LoVo (cell line): ENCODE measurements at places on chromosomes 4 and X.

GRCh38 chr4:109560687-109561461 lies 828 bp downstream of the MCUB start:
- DNase-seq: peak; percentile 39

DNA sequence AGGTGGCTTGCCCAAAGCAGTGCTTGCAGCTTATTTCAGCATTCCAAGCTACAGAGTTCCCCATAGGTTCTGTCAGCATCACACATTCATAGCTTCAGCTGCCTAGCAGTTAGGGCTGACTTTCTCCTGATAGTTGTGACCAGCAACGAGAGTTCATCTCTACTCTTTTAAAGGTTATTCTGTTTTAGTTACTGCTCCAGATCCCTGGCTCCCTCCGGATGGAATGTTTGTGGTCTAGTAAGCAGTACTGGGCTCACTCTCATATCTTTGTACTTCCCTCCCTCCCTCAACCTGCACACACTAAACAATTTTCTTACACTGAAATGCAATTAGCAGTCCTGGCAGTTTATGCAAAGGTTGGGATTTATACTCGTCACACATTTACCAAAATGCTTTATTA lies 43.9 kb downstream of the PTTG2 start:
- no peak for DNase-seq

DNA sequence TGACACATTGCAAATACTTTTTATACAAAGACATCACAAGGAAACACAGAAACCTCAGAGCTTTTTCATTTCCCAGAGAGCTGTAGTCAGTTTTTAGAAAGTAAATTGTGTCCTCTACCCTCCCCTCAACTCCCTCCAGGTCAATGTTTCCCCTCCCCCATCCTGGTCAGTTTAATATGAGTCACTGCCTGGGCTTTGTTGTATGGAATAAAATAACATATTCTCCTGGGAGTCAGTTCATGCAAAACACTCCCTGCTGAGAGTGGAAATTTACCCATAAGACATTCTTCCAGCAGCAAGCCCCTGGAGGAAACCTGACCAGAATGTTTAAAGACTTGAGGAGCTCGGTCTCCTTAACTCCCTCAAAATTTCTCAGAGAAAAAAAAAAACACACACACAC lies 270.1 kb upstream of the LDB2 start:
- DNase-seq: no peak

GRCh38 chr4:1380368-1381151 lies 25.7 kb downstream of the NKX1-1 start:
- DNase-seq: no peak

GRCh38 chr4:183635321-183635720 lies 23.7 kb downstream of the RWDD4 start:
- DNase-seq: no peak

GRCh38 chrX:1465286-1466231 lies 12.8 kb upstream of the ASMTL start:
- no peak for DNase-seq

DNA sequence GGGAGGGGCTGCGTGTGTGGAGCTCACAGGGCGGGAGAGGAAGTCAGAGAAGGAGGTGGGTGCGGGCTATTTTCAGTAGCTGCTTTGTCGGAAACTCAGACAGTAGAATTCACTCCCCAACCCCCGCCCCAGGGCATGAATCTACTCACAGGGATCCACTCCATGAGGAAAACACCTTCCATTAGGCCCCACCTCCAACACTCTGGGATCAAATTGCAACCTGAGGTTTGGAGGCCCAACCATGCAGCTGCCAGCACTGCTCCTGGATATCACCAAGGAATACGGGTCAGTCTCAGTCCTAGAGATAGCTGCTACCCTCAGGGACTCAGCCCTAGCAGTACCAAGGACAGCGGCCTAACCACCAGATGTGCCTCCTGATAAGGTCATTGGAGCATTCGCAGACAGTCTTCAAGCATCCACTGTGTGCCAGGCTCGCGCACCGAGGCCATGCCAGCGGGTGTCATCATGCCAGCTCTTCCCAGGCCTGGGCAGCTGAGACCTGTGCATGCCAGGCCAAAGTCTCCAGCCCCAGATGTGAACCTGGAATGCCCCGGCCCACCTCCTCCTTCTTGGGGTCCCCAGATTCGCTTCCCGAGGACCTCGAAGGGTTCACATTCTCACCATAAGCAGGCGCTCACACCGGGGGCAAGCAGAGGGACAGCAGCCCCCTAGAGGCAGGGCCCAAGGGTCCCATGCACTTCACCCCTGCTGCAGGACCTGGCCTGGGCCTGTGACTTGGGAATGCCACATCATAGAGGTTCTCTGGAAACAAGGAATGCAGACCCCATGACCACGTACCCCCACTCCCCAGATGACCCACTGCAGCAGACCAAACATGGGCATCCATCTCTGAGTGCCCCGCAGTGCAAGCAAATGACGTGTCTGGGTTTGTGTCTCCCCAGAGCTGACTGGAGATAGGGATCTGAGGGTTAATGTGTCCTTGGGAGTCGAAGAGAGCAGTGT lies 102.3 kb downstream of the ADRA2C start:
- DNase-seq: no peak

DNA sequence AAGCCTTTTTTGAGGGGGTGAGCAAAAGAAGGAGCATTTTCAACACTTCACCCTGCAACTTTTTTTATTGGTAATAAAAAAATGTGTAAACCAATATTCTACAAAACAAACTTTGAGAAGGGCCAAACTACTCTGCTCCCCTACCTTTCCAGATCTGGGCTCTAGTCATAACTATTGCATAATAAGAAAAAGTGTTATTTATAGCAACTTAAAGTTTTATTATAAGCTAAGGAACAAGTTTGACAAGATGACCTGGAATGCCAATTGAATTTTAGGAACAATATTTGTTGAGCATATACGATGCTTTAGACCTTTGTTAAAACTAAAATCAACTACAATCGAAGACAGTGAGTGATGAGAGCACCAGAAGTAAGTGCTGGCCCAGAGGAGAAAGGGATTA lies 409.6 kb downstream of the IL15 start:
- no peak for DNase-seq

DNA sequence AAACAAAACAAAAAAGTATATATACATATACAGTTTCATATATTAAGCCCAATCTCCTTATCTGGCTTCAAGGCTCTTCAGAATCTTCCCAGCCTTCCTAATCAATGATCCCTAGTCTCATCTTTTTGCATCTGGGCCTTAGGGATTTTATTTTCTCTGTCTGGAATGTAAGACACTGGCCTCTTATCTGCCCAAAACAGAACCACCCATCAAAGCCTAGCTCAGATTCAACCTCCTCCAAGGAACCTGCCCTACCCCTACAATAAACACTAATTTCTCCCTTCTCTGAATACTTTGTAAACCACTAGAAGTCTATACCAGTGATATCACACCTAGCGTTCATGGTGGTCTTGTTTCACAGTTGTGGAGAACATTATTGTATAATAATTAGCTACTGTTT lies 23.2 kb upstream of the GAB1 start:
- DNase-seq: no peak

DNA sequence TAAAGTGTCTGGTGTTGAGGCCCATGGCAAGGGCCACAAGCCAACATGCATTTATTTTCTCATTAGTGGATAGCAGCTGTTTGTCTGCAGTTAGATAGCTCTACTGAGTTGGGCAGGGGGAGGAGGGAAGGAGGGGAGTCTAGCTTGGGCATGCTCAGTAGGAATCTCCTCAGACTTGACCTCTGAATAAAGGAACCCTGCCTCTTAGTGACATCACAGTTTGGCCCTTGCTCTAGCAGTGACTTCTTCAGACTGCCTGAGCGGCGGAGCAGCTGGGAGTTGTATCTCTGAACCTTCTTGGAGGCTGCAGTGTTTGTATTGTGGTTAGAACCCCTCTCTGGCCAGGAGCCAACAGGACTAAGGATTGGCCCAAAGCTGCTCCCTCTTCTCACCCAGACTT lies 57.4 kb downstream of the BCORL1 start:
- no peak for DNase-seq

GRCh38 chr4:138815811-138816210 lies 199.8 kb upstream of the NOCT start:
- no peak for DNase-seq

- no peak for DNase-seq
Measured at GRCh38 chrX:20224814-20225487, 41.8 kb downstream of the RPS6KA3 start.

GRCh38 chr4:136741468-136741867 lies 790.8 kb downstream of the PCDH18 start:
- DNase-seq: no peak

DNA sequence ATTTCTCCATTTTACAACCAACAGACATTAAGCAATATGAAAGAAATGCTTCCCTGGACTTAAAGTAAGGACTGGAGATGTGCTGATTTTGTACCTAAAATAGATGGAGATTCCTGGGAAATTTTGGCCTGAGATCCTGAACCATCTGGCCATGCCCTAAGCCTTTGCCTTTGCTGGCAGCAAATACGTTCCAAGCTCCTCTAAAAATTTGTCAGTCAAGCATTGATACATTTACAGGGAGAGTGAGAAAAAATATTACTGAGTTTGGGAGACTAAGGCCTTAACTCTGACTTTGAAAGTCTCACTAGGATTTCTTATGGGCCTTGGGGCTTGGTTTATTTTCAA lies 63.9 kb downstream of the FHDC1 start:
- no peak for DNase-seq

- no peak for DNase-seq
Measured at GRCh38 chr4:118866442-118866841, 22.2 kb upstream of the SYNPO2 start.

- no peak for DNase-seq
Measured at GRCh38 chr4:155962767-155963166, 9.1 kb upstream of the CTSO start.

DNA sequence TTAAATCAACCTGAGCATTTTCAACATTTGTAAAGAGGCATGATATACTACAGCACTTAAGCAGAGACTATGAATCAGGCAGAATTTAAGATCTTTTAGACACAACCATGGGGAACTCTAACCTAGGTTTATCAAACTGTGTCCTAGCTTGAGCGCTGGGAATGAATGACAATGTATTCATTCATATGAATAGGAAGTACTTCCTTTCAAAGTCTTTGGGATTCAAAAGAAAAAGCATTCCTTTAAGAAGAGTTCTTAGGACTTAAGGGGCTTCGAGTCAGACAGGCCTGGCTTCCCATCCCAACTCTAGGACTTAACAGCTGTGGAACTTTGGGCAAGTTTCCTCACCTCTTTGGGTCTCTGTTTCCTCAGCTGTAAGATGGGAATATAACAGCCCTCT lies 104.6 kb downstream of the ANAPC4 start:
- no peak for DNase-seq

- no peak for DNase-seq
Measured at GRCh38 chr4:19030048-19030447, 1008.5 kb upstream of the LCORL start.

DNA sequence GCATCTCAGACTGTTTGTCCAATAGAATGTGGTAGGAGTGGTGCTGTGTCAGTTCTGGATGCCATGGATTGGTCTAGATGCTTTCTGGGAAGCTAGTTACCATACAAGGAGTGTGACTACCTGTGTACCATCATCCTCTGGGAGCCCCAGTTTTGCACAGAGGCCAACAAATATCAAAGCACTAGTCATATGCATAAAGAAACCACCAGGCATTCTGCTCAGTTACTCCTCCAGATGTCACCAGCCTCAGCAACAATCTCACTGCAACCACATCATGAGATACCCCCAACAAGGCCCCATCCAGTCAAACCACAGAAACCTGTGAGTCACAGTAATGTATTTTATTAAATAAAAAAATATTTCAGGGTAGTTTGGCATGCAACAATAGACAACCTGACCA lies 435.8 kb upstream of the CPEB2 start:
- DNase-seq: no peak

- DNase-seq: no peak
Measured at GRCh38 chrX:24325231-24325630, 11.4 kb upstream of the SUPT20HL2 start.

- peak; percentile 75 for DNase-seq
Measured at GRCh38 chr4:174631901-174632758, 109.8 kb upstream of the HPGD start.

- DNase-seq: no peak
Measured at GRCh38 chr4:128380306-128380705, 92.7 kb upstream of the PGRMC2 start.

- no peak for DNase-seq
Measured at GRCh38 chr4:94169803-94170372, 37.8 kb upstream of the SMARCAD1 start.

DNA sequence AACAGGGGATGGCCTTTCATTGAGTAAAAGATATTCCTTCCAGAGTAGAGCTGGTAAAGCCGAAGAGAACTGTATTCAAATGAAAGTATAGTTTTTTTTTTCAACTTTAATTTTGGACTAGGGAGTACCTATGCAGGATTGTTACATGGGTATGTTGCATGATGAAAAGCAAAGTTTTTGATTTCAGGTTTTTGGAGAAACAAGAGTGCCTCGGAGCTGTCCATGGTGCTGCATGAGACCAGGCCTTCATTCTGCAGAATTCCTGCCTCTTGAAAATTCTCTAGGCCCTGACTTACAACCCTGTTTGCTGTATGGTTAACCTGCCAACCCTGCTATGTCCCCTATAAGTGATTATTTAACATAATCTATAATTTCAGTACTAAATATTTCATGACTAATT lies 1065.7 kb upstream of the FTHL17 start:
- DNase-seq: peak; percentile 1

- no peak for DNase-seq
Measured at GRCh38 chrX:19981947-19982346, 8.9 kb downstream of the BCLAF3 start.

DNA sequence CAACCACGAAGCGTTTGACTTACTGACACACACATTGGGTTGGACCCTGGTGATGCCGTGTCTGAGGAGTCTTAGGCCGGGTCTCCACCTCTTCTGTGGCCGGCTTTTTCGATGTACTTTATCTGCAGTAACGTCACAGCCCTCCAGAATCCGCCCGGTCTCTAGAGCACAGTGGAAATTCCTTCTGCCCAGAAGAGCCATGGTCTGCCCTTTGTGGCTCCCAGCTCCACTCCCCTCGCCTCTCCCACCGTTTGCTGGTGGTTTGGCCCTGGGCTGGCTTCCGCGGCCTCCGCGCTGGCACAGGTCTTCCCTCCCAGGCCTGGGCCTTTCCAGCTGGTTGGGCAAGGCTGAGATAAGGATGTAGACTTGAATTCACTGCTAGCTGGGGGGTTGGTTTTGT lies 4.3 kb downstream of the MAEA start:
- no peak for DNase-seq

DNA sequence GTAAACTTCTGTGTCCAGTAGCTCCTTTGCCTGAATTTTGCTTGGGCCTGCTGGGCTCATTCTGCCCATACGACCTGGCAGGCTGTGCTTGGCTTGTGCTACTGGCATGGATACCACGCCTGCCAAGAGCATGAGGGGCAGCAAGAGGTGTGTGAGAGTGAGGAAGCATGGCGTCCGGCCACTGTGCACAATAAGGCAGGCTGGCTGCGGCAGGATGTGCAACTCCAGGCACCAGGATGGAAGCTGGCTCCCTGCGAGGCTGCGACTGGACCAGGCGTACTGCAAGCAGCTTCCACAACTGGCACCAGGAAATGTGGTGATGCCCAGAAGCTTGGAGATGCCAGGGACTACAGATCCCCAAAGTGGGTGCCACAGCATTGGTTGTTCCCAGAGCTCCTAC lies 709.3 kb downstream of the PCDH18 start:
- no peak for DNase-seq

- DNase-seq: no peak
Measured at GRCh38 chr4:70239884-70240591, 2.4 kb upstream of the CSN3 start.
